ENCODE measurements at places on chromosomes 4 and X. TPM values are rescaled to one million over a fixed set of nuclear protein-coding genes. Genes with fewer than 3 reads are reported as not detected.
A peak's percentile ranks its signal among the peaks of the same experiment; 100 is the strongest.

The ASB12 gene
- total RNA-seq: not detected

The BRS3 gene
- total RNA-seq: not detected

The EIF1AX gene
- 147 TPM for total RNA-seq

The GPR173 gene
- 0.70 TPM for total RNA-seq

The AKAP17A gene
- 82.8 TPM for total RNA-seq

The NXF2B gene
- total RNA-seq: not detected

GRCh38 chr4:4779054-4779453 lies 80.4 kb upstream of the MSX1 start:
- no peak overlapping the region for H3K27ac ChIP-seq
- no peaks in the 10 kb centered on the region for H3K36me3 ChIP-seq
- H3K4me3 ChIP-seq: no peak overlapping the region
- H3K4me1 ChIP-seq: no peaks in the 10 kb centered on the region
- H3K27me3 ChIP-seq: peaks cover 2% of the 10 kb centered on the region
- no peak for DNase-seq

DNA sequence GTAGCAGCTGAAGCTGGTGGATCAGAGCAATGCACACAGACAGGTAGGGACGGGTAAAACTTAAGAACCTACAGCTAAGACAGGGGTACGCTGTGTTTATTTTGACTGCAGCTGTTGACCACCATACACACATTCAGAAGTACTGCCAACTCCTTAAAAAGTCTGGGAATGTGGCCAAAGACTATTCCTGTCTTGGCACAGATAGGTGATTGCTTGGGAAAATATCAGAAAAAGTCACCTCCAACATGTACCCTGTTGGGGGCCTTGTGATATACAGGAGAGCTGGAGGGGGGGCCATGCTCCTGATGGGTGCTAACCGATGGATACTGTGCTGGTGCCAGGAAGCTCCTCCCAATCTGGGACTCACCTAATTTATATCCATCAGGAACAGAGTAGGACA lies 121.2 kb downstream of the VCX2 start:
- no peaks in the 10 kb centered on the region for H3K36me3 ChIP-seq
- no peaks in the 10 kb centered on the region for H3K27me3 ChIP-seq
- H3K27ac ChIP-seq: no peak overlapping the region

DNA sequence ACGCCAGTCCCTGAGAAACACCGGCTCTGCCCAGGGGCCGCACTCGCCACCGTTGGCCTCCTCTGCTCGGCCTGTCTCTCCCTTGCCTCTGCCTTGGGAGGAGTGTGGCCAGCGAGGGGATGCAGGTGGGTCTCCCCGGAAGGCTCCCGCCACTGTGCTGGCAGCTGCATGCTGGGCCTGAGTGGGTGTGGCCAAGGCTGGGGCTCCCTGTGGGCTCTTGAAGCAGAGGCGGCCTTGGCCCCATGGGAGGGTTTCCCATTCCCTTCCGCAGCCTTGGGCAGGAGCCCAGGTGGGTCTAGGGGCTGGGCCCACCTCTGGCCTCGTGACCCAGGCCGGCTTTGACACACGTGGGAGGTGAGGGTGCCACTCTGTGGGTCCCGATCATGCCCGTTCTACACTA lies 19.1 kb downstream of the FGFRL1 start:
- no peak for DNase-seq
- peaks cover 6% of the 10 kb centered on the region for H3K36me3 ChIP-seq
- H3K27ac ChIP-seq: no peak overlapping the region
- H3K4me3 ChIP-seq: no peak overlapping the region
- no peaks in the 10 kb centered on the region for H3K27me3 ChIP-seq
- H3K4me1 ChIP-seq: peaks cover 6% of the 10 kb centered on the region

DNA sequence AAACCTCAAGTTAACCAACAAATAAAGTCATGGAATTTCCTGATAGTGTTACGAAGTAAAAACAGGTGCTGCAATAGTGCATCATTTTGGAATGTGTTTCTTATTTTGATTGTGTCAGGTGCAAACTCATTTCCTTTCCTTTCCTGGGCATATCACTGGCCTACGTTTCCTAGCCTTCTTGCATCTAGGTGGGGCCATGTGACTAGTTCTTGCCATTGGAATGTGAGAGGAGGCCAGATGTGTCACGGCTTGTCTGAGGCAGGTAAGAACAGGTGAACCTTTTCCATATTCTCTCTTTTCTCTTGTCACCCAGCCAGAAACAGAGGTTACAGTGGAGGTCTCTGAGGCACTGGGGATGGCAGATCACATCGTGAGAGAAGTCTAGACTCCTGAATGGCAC lies 868.0 kb downstream of the RPA4 start:
- no peak overlapping the region for H3K4me3 ChIP-seq
- no peak for DNase-seq
- no peaks in the 10 kb centered on the region for H3K4me1 ChIP-seq
- no peaks in the 10 kb centered on the region for H3K27me3 ChIP-seq
- no peaks in the 10 kb centered on the region for H3K36me3 ChIP-seq

DNA sequence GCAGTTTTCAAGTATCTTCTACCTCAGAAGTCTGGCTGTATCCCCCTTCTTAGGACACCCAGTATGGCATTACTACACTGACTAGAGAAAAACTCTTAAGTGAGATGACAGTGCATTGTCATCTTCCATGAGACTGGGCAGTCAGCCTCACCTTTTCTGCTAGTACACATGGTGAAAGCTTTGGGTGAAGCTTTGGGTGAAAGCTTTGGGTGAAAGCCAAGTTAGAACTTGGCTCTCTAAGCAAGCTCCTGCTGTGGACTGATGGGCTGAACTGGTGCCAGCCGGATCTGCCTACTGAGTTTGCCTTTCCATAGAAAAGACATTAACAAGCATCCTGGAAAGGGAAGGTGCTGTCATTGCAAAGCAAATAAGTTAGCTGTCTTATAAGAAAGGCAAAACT lies 8.8 kb downstream of the EPHA5 start:
- no peak overlapping the region for H3K4me3 ChIP-seq
- DNase-seq: no peak
- no peaks in the 10 kb centered on the region for H3K36me3 ChIP-seq
- H3K27me3 ChIP-seq: peaks cover 2% of the 10 kb centered on the region

DNA sequence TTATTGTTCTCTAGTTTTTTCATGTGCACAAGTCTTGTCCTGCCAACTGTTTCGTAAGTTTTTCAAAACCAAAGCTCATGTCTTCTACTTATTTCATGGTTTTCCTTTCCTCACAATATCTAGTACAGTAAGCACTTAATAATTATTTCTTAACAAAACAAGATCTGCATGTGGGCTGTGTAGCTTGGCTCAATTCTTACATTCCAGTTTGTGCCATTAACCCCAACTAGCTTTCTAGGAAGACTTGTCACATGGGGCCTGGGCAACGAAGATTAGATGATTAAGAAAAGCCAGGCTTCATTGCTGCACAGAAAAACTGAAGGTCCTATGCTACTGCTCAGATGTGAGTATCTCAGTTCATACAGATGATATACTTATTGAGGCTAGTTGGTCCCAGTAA lies 155.3 kb upstream of the TEX13A start:
- no peaks in the 10 kb centered on the region for H3K27me3 ChIP-seq
- DNase-seq: no peak
- no peak overlapping the region for H3K4me3 ChIP-seq
- H3K27ac ChIP-seq: no peak overlapping the region
- no peaks in the 10 kb centered on the region for H3K4me1 ChIP-seq

GRCh38 chr4:38503689-38504395 lies 160.2 kb upstream of the KLF3 start:
- H3K4me3 ChIP-seq: no peak overlapping the region
- H3K27ac ChIP-seq: no peak overlapping the region
- H3K4me1 ChIP-seq: peaks cover 38% of the 10 kb centered on the region
- H3K27me3 ChIP-seq: no peaks in the 10 kb centered on the region
- H3K36me3 ChIP-seq: no peaks in the 10 kb centered on the region
- no peak for DNase-seq

GRCh38 chr4:40669504-40669903 lies 39.8 kb upstream of the RBM47 start:
- H3K27me3 ChIP-seq: peaks cover 2% of the 10 kb centered on the region
- no peak overlapping the region for H3K27ac ChIP-seq
- no peak overlapping the region for H3K4me3 ChIP-seq
- peaks cover 38% of the 10 kb centered on the region for H3K4me1 ChIP-seq
- no peaks in the 10 kb centered on the region for H3K36me3 ChIP-seq

DNA sequence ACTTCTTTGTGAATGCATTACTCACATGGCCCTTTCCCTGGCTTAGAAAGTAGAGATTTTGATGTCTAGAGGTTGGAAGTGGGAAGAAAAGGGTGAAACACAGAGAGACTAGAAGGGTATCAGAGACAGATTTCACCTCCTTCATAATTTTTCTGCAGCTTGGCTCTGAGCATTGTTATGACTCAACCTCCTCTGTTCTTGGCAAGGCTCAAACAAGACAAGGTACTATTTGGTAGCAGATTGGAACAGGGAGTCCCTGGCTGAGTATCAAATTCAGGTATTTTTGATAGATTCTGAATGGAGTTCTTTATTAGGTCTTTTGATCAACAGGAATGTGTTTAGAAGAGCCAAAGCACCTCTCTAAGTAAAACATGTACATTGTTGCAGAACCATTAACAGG lies 146.3 kb upstream of the CHRDL1 start:
- H3K4me3 ChIP-seq: no peak overlapping the region
- H3K27ac ChIP-seq: no peak overlapping the region
- DNase-seq: no peak
- H3K36me3 ChIP-seq: no peaks in the 10 kb centered on the region

DNA sequence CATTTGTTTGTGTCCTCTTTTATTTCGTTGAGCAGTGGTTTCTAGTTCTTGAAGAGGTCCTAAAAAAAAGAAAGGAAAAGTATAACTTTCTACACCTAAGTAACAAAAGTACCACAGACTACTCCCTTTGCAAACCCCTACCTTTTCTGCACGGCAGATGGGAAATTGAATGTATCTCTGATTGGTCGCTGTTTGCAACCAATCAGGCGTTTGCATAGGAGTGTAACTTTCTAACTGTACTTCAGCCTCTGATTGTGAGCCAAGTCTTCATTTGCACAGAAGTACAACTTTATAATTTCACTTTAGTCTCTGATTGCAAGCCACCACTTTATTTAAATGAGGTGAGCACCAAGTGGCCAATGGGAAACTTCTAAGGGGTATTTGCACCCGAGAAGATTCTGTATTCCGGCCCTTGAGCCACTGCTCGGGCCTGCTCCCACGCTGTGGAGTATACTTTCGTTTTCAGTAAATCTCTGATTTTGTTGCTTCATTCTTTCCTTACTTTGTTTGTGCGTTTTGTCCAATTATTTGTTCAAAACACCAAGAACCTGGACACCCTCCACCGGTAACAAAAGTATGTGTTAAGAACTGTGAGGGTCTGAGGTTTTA lies 40.3 kb upstream of the FHL1 start:
- no peak overlapping the region for H3K27ac ChIP-seq
- no peak overlapping the region for H3K4me3 ChIP-seq
- no peaks in the 10 kb centered on the region for H3K27me3 ChIP-seq
- no peak for DNase-seq
- H3K4me1 ChIP-seq: no peaks in the 10 kb centered on the region
- H3K36me3 ChIP-seq: no peaks in the 10 kb centered on the region

GRCh38 chr4:154491341-154492271 lies at the start of gene DCHS2:
DCHS2 (minus strand) TSS chr4:154491799; CDS start chr4:154491355, 444 bp downstream.
- no peaks in the 10 kb centered on the region for H3K36me3 ChIP-seq
- peaks cover 16% of the 10 kb centered on the region for H3K4me1 ChIP-seq
- peak within 1 kb of the TSS; percentile 63 for H3K4me3 ChIP-seq

DNA sequence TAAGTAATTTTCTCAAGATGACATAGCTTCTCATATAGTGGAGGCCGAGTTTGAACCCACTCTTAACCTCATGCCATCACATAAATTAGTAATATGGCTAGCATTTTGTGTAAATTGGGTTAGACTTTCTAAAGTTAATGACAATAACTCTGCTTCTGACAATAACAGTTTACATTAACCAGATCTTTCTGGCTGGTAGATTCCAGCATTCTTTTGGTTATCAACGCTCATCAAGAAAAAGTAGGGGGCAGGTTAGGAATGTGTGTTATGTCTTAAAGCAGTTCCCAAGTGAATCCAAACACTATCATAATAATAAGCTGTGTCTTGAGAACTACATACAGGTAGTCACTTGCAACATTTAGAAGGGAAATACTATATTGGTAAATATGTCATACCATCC lies 162.5 kb downstream of the PRDM5 start:
- H3K36me3 ChIP-seq: no peaks in the 10 kb centered on the region
- no peaks in the 10 kb centered on the region for H3K4me1 ChIP-seq
- no peak overlapping the region for H3K27ac ChIP-seq

- H3K27me3 ChIP-seq: peaks cover 1% of the 10 kb centered on the region
- H3K27ac ChIP-seq: no peak overlapping the region
- H3K4me1 ChIP-seq: no peaks in the 10 kb centered on the region
- no peaks in the 10 kb centered on the region for H3K36me3 ChIP-seq
- DNase-seq: no peak
These were observed 345.9 kb upstream of the NOCT start for GRCh38 chr4:138669479-138670315.

Data from activated CD8-positive, alpha-beta T cell treated with anti-CD3 and anti-CD28 coated beads for 36 hours (primary cell).